ENCODE measurements at places on chromosomes 2 and 18.

- DNase-seq = no peak
Measured at GRCh38 chr2:201933792-201934237, 99.8 kb upstream of the FZD7 start.

DNA sequence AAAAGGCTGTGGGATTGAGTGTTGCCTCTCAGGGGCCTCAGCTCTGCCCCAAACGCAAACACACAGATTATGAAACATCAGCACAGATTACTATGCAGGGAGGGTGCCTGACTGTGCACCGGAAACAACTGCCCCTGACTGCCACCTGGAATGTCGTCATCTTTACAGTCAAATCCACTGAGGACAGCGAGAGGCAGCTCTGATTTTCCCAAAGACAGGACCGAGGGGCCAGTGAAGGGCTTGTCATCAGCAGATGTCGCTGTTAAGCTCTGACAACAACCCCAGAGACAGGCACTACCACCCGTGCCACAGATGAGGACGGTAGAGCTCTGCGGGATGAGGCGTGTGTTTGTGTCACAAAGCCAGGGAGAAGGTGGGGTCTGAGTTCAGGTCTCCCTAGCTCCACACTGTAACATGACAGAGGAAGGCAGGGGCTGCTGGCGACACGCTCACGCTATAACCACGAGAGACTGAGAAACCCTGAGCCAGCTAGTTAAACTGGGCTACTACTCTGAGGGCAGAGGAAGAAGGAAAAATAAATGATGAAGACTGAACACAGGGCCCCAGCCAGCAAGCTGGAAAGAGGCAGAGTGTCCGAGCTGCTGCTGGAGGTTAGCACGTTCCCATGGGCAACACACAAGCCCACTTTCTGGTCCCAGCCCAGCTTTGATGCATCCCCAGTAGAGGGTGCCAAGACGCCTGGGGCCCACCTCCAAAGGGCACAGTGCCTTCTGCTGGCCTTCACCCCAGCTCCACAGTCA is 47.0 kb downstream of the PARD6G start:
- DNase-seq = peak; percentile 11

GRCh38 chr2:195677884-195678283 is 20.9 kb downstream of the SLC39A10 start:
- DNase-seq = no peak

- no peak for DNase-seq
Measured at GRCh38 chr2:159262904-159263303, 23.6 kb downstream of the WDSUB1 start.

- no peak for DNase-seq
Measured at GRCh38 chr18:75110311-75110710, 98.6 kb downstream of the PTGR3 start.

GRCh38 chr2:167875529-167875928 is 371.9 kb downstream of the STK39 start:
- no peak for DNase-seq

- DNase-seq = peak; percentile 77
Measured at GRCh38 chr18:51030537-51031258, 685 bp downstream of the SMAD4 start.

GRCh38 chr2:146108993-146109392 is 1589.1 kb upstream of the ZEB2 start:
- no peak for DNase-seq

GRCh38 chr2:182636699-182637098 is 79.4 kb upstream of the DNAJC10 start:
- no peak for DNase-seq

DNA sequence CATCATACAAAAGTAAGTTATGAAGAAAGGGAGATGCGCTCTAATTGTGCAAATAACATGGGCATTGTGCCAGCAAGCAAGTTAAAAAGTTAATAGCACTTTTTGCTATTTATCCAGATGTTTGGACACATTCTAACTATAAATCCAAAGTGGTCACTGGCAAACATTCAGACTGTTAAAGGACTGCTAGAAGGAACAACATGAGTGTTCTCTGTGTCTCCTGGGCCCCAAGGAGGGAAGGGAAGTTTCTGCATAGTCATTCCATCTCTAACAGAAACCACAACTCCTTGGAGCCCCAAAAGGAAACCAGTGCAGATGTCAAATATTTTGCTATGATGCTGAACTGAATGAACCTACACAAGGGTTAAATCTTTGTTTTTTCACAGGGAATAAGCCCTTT is 213.3 kb upstream of the HNRNPA3 start:
- no peak for DNase-seq

DNA sequence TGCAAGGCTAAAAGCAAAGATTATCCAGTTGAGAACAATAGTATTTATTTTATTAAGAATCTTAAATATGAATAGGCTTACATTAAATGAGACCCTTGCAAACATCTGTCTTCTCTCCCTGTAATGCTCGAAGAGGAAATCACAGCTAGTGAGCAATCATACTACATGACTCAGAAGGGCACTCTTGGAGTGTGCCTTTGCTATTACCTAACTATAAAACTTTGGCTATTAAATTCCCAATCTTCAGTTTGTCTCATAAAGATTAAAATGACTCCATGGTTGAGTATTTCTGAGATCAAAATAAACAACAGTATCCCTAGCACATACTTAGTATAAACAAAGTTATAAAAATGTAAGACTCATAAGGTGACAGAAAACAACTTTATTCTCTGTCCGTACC is 296.9 kb downstream of the KCNJ3 start:
- no peak for DNase-seq

GRCh38 chr2:150618245-150618895 is 130.9 kb upstream of the RND3 start:
- DNase-seq = no peak

- DNase-seq = no peak
Measured at GRCh38 chr2:181157326-181157725, 176.9 kb downstream of the UBE2E3 start.

GRCh38 chr2:100196786-100197494 is 54.5 kb upstream of the AFF3 start:
- DNase-seq = no peak

- DNase-seq = no peak
Measured at GRCh38 chr2:168220965-168221819, 26.2 kb downstream of the STK39 start.

- no peak for DNase-seq
Measured at GRCh38 chr18:43159086-43159770, 43.7 kb upstream of the RIT2 start.

GRCh38 chr2:224671731-224672130 is 44.4 kb downstream of the CCDC195 start:
- DNase-seq = no peak

GRCh38 chr2:171391532-171391931 is 42.3 kb downstream of the METTL8 start:
- no peak for DNase-seq

GRCh38 chr2:201949181-201949926 is 84.3 kb upstream of the FZD7 start:
- no peak for DNase-seq

- DNase-seq = no peak
Measured at GRCh38 chr2:96389736-96390135, 54.2 kb downstream of the NCAPH start.

- no peak for DNase-seq
Measured at GRCh38 chr18:3114451-3114850, 101.5 kb upstream of the LPIN2 start.

DNA sequence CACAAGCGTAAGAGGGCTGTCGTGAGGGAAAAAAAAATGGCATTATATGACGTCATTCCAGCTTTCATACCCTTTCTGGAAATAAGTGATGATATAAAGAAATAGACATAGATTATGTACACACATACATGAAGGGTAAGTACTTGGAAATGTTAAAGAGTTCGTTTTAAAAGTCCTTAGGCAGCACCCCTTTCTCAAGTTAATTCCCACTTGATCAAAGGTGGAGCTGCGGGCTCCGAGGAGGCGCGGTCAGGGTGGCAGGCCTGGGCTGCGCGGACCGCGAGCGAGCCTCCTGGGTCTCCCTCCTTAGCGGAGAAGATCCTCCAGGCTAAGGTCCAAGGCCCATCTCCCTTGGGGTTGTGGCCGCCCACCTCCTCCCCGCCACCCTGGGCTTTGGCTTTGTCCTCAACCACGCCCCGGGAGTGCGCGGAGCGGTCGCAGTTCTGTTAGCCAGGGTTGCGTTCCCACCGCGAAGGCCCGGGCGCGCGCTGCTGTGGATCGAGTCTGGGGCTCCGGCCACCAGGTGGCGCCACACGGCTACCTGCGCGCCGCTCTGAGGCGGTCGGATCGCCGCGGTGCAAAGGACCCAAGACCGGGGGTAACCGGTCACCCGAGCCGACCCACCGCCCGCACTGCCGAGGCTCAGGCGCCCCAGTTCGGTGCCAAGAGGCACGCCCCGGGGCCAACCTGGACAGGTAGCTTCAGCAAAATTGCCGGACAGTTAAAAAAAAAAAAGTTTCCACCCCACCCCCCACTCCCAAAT is 66.8 kb downstream of the HNRNPLL start:
- peak; percentile 85 for DNase-seq

DNA sequence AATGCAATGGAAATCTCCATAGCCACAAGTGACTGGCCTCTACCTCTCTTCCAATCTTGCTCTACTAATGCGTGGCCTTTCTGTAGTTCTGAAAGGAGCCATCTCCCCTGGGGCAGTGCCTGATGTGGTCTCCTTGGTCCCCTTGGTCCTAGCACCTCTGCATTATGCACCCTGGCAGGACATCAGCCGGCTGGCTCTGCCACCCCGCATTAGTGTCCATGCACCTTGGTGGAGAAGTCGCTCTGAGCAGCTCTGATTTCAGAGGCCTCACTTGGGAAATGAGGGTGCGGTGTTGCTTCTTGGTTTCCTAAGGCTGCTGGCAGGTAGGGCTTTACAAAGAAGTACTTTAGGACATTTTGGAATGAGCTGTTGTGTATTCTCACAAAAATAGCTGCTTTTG is 317.9 kb downstream of the GBX2 start:
- DNase-seq = no peak

GRCh38 chr2:85181844-85182456 is 48.8 kb downstream of the TCF7L1 start:
- no peak for DNase-seq

GRCh38 chr2:211390536-211391188 is 834.3 kb downstream of the CPS1 start:
- DNase-seq = no peak

- no peak for DNase-seq
Measured at GRCh38 chr2:144666032-144666431, 146.1 kb upstream of the ZEB2 start.

- DNase-seq = no peak
Measured at GRCh38 chr2:58879834-58880233, 638.7 kb upstream of the FANCL start.

DNA sequence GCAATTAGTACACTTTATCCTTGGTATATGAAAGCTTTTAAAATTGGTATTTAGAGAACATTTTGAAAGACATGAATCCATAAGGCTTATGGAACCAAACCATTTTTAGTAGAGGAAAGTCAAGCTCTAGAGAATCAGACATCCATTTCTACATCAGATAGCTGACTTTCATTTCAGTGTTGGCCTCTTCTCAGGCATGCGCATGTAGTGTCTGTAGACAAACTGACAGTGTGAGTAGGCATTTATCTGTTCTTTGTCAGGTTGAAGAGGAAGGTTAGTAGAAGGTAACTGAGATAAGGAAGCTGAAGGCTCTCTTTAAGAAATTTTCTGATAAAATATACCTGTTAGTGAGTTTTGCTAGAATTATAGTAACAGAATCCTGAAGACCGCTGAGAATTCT is 221.9 kb upstream of the SIX3 start:
- no peak for DNase-seq

Data from GM10248 (cell line).